ENCODE measurements at places on chromosomes 6 and 20.
A peak's percentile ranks its signal among the peaks of the same experiment; 100 is the strongest.

- peak; percentile 11 for DNase-seq
These were observed 10.1 kb upstream of the MRGBP start for GRCh38 chr20:62786157-62786556.

DNA sequence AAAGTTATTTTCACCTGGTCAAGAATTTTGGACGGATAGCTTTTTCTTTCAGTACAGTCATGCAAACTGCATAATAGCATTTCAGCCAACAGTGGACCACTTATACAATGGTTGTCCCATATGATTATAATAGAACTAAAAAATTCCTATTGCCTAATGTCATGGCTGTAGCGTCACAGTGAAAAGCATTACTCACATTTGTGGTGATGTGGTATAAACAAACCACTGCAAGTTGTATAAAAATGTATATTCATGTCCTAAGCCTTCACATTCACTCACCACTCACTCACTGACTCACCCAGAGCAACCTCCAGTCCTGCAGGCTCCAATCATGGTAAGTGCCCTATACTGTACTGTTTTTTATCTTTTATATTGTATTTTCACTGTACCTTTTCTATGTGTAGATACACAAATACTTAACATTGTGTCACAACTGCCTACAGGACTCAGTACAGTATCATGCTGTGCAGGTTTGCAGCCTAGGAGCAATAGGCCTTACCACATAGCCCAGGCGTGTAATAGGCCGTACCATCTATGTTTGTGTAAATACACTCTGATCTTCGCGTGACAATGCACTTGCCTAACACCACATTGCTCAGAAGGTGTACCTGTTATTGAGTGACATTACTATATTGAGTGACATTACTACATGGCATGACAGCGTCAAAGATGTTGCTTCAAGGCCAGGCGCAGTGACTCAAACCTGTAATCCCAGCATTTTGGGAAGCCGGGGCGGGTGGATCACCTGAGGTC, 17.9 kb downstream of the ABHD12 start:
- no peak for DNase-seq

DNA sequence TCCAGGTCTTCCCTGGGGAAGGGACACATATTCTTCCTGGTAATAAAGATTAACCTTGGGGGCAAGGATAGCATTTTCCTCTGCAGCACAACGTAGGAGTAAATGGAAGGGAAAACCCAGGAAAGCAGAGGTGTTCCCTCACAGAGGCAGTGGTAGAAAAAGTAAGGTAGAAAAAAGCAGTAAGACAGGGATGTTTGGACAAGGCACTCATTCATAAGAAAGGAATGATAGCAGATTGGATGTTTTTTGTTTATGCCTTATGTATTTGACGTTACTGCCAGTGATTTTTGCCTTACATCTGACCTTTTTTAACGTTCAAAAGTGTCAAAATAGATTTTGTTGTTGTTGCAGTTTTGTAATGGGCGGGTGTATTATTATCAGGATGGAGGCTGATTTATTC, 395.0 kb downstream of the CDKAL1 start:
- DNase-seq, result no peak

GRCh38 chr6:131336596-131336995, 201.3 kb downstream of the AKAP7 start:
- DNase-seq, result no peak

DNA sequence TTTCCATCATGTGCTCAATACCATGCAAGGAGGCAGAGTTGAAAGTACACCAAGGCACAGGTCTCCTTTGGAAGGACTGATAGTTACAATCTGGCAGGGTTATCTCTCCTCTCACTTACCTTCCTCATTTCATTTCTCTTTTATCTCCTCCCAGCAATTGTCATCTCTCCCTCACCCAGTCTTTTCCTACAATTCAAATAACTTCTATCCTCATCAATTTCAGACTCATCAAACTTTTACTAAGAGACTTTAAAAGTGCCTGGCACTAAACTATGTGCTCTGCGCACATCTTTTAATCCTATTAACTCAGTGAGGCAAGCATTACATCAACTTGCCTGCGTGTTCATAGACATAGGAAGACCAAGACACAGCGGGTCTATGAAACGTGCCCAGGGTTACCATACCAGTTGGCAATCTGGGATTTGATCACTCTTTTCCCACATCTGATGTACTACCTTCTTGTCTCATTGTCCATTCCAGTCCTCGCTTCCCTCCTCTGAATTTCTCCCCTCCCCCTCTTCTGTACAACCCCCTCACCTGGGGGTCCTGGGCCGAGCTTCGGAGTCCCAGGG, 1.2 kb downstream of the VARS1 start:
- DNase-seq, result no peak

DNA sequence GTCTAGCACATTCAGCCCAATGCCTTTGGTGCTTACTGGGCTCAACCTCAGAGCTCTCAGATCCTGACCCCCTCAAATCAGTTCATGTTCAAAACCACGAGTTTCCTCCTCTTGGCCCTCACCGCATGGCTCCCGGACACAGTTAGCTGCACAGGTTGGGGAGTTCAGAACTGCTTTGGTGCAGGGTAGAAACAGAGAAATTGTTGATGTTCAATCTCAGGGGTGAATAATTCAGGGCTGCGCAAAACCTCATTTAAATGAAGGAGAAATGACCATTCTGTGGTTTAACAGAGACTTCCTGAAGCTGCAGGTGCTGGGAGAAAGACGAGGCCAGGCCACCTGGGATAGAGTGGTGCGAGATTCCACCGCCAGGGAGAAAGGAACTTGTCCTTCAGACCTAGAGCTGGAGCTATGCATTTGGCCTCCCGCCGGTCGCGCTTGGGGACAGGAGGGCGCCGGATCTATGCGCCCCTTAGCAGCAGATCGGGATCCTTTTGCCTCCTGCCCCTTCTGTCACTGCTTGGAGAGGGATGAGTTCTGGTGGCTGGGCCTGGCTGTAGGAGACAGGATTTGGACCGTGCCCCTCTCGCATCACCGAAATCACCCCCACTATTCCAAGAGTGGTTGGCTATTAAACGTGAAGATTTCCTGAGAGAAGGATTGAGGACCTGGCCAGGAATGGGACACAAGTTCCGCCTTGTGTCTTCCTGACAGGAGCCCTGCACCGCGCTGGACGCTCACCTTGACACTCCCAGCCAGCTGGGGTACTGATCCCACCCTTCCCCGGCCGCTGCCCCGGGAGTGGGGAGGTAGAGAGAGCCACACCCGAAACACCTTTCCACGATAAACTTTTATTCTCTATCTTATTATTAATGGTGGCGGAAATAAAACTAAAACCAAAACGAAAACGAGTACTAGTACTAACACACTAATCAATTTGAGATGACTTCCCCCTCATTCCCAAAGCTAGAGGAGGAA, 767 bp upstream of the PAX1 start:
- no peak for DNase-seq

DNA sequence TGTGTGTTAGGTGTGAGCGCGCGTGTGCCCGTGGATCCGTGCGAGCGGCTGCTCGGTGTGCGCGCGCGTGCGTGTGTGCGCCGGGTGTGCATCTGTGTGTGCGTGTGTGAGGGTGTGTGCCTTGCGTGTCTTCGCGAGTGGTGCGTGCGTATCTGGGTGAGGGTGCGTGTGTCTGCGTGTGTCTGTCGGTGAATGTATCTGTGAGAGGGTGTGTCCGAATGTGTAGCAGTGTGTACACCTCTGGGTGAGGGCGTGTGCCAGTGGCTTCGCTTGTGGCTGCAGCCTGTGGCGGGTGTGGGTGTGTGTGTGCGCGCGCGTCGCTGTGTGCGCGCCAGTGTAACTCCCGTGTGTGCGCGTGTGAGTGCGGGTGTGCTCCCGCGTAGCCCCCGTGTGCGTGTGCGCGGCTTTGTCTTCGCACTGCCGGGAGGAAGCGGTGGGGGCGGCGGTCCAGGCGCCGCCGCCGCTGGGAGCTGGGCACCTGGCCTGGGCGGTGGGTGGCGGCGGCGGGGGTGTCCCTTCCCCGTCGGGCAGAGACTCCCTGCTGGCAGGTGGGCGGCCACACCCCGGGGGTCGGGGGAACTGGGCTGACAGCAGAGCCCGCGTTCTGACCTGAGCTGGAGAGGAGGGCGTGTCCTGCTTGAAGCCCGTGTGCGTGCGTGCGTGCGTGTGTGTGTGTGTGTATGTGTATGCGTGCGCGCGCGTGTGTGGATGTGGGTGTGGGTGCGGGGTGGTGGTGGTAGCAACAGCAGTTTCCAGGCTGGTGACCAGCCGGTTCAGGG, 61.3 kb upstream of the EPB41L1 start:
- DNase-seq, result no peak

- DNase-seq, result no peak
These were observed 110.4 kb upstream of the ARMC2 start for GRCh38 chr6:108737594-108738546.

DNA sequence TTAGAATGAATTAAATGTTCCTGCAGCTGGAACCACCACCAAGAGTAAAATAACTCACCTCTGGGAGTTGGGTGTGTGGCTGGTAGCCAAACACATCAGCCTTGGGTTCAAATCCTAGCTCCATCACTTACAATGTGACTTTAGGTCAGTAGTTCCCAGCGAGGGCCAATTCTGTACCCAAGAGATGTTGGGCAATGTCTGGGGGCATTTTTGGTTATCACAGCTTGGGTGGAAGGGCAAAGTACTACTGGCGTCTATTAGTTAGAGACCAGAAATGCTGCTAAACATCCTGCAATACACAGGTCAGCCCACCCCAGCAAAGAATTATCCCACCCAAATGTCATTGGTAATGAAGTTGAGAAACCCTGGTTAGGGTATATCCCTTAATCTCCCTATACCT, 48.8 kb downstream of the SLC13A3 start:
- no peak for DNase-seq

All from NCI-H1694 treated with DMSO at 0.1 percent for 48 hours (cell line).